COR-L47 (cell line): ENCODE measurements at places on chromosomes 7 and 10.

DNA sequence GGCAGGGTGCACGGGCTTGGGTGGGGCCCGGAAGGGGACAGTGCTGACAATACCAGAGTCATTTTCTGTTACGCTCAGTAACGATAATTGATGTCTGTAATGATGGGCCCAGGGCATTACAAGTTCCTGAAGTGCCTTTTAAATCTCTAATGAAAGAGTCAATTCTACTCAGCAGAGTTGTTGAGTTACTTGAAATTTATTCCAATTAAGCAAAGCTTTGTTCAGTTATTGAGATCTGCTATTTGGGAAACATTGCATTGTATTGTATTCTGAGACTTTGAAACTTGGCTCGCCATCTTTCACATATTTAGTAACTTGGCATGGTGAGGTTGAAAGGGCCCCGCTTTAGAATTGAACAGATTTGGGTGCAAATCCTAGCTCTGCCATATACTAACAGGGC, 34.7 kb downstream of the MINDY4 start:
- no peak for DNase-seq

DNA sequence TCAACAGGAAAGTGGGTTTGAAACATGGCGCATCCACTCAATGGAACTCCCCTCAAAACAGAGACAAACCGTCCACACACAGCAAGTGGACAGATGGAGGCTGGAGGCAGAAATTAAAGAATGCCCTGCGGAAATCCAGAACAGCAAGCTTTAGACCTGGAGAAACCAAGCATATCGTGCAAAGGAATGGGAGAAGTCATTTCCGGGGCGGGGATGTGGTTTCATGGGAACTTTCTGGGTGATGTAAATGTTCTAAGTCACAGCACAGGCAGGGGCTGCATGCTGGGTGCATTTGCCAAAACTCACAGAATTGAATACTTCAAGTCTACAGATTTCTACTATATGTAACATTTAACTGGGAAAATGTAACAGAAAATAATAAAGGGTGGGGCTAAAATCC, 213.0 kb downstream of the PTPRN2 start:
- DNase-seq: no peak

DNA sequence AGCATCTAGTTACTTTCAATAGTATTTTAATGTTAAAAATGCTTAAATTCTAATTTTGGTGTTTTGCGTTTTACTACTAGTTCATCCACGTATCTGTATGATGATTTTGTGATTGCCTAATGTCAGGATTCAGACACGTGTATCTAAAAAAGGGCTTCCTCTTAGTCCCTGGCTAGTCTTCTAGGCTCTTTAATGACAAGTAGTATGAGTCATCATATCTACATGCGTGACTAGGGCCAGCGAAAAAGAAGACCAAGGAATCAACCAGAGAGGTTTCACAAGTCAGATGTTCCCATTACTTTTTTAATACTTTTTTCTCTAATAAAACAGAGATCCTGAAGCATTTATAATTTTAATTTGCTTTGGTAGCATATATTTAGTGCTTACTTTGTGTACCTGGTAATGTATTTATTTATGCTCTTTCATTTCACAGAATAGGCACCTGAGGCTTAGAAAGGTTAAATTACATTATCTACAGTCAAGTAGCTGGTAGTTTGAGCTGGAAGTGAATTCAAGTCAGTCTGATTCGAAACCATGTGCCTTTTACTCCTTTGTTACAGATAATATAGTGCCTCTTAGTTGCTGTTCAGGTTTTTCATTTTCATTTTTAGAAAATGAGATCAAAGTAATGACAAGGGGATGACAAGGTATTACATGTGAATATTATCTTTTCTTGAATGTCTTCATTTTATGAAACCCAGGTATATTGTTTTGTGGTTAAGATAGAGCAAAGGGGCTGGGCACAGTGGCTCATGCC, 140.3 kb downstream of the FOXP2 start:
- DNase-seq: no peak

- DNase-seq: no peak
Observed at GRCh38 chr10:96958071-96958470, 126.0 kb downstream of the LCOR start.

DNA sequence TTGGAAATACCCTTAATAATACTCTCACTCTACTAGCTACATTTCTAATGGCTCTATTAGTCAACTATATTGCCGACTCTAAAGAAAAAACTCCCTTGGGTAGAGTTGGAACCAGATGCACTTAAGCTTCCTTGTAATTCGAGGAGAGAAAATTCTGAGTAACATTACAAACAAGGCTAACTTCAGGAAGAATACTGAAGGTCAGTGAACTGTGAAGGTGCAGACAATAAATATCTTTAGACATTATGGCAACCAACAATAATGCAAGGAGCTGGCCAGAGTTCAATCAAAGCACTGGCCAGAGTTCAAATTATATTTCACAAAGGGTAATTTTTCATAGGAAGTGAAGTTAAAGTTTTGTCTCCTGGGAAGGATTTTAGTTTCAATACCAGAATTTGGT, 40.7 kb upstream of the MRLN start:
- no peak for DNase-seq

DNA sequence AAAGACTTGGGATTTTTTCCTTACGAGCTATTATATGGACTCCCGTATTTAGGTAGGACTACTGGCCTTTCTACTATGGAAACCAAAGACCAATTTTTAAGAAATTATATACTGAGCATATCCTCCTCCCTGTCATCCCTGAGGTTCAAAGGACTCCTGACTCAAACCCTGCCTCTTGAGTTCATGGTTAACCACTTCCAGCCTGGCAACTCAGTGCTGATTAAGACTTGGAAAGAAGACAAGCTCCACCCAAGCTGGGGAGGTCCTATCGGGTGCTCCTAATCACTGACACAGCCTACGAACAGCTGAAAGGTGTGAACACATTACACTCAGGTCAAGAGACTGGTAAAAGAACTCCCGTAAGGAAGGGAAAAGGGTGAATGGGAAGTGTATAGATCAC, 66.8 kb downstream of the LYZL2 start:
- DNase-seq: no peak

- DNase-seq: no peak
Observed at GRCh38 chr10:118564652-118565051, 30.8 kb downstream of the PRLHR start.

- DNase-seq: no peak
Observed at GRCh38 chr7:77393261-77393660, 22.9 kb downstream of the GSAP start.

DNA sequence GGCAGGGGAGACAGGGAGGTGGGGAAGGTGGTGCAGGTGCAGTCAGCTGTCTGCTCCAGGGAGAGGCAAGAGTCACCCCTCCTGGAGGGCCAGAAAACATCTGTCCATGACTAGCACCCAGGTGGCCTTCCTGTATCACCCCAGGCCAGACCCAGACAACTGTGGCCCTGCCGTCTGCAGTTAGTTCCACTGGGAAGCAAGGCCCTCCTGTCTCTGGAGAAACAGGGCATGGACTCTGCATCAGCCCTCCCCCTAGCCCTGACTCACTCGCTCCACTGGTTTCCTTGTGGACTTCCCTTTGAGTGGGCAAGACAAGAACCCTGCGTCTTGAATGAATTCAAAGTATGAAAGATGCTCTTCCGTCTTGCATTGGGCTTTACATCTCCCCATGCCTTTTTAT, 12.6 kb downstream of the TBATA start:
- DNase-seq: no peak

GRCh38 chr10:71631007-71631861, 88.3 kb downstream of the C10orf105 start:
- no peak for DNase-seq

- no peak for DNase-seq
Observed at GRCh38 chr10:114681542-114681941, 23.5 kb upstream of the ABLIM1 start.

DNA sequence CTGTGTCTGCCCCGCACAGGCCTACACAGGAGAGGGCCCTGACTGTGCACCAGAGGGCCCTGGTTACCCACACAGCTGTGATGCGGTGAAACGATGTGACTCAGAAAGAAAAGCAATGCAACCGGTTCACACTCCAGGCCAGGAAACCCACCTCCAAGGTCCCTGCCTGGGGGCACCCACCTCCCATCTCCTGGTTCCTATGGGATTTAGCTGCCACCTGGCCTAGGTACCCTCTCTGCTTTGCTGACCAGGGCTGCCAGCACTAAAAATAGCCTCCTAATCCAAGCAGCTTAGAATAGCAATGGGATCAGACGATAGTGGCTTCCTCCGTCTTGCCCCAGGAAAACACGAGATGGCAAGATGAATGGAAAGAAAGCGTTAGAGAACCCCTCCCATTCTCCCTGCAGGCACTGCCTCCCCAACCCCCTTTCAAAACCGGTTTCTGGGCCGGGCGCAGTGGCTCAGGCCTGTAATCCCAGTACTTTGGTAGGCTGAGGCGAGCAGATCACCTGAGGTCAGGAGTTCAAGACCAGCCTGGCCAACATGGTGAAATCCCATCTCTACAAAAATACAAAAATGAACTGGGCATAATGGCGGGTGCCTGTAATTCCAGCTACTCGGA, 12.4 kb downstream of the RBP3 start:
- no peak for DNase-seq

DNA sequence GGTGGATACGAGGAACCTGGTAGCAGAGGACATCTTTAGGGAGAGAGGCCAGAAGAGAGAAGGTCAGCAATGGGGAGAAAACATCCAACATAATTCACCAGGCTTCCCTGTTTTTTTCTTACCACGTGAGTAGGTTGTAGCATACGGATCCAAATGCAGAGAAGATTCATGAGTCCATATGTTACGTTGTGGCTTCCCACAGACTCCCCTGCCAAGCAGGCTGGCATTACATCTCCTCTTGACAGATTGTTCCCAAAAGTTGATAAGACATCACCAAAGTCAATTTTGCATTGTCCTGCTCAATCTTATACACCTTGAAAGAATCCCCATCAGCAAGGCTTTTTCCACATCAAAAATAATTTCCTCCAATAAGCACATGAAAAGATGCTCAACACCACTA, 39.7 kb downstream of the DRGX start:
- no peak for DNase-seq

DNA sequence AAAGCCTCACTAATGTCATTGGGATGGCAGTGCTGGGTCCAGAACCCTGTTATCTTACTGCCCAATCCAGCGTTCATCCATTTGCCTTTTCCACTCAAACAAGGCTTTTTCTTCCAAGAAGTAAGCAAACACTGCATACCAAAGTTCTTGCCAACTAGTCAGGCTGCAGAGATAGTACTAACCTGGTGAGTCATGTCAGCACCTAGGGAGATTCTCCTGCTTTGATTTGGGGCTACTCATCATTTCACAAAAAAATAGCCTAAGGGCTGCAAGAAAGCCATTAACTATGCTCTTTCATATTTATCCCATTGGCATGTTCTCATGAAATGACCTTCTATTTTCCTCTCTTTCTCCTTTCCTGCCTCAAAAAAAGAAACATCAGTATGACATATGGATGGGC, 142.6 kb downstream of the TWIST1 start:
- DNase-seq: no peak

DNA sequence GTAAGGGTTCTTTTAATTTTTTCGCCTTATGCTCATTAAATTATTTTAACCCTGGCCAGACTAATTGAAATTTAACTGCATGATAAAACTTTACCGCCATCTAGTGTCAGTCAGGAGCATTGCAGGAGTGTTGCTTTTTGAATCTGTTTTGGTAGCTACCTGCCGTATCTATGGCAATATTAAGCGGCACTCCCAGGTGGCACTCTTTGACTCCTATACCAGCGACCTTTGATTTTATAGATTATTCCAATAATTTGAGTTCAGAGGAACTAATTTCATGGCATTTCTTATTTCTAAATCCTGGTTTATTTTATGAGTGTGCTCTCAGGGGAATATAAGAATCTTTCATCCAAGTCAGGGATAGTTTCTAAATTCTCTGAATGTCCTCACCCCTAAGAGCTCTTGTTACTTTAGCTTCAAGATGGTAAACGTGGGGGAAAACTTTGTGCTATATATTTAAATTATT, 198.9 kb downstream of the REEP3 start:
- peak; percentile 86 for DNase-seq

DNA sequence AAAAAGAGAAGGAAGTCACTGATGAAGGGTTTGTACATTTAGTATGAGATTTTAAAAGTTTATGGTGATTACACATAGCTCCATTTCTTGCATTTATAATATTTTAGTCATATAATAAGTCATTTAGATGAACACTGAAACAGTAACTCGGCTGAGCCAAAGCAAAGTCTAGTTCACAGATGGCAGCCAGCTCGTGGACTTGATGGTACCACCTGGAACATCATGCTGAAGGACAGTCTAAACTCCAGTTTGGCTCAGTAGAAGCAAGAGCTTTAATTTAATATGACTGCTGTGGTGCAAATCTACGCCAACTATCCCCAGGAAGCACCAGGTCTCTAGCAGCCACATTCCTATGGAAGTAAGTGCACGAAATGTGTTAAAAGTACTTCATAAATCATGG, 16.4 kb downstream of the SRI start:
- DNase-seq: no peak

DNA sequence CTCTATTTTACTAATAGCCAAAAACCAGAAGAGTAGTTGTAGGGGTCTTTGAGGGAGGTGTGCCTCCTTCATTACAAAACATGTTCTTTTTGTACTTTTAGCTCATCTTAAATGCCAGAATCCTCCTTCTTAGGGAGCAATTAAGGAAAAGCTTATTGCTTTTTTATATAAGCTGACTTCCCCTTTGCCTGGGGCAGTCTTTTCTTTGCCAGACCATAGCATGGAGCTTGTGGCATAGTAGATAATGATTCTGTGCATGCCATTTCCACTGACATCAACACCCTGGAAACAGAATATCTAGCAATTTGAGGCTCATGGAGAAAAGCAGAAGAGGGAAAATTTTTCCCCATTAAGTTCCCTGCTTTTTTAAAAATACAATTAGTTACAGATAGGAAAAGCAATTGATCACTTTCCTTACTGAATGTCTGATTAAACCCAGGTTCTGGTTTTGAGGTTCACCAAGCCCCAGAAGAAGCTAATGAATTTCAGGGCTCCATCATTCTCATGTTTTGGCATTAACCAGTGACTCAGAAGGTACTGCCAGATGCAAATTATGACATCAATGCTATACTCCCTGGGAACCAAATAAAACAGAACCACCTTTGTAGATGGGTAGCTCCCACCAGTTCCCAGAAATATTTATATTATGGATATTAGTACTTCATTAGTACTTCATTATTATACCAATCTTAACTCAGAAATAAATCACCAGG, 410.6 kb downstream of the KCNMA1 start:
- DNase-seq: no peak
